ENCODE measurements at places on chromosomes 11 and 22.

- DNase-seq: no peak
These were observed 485.4 kb downstream of the SOX6 start for GRCh38 chr11:15870911-15871310.

DNA sequence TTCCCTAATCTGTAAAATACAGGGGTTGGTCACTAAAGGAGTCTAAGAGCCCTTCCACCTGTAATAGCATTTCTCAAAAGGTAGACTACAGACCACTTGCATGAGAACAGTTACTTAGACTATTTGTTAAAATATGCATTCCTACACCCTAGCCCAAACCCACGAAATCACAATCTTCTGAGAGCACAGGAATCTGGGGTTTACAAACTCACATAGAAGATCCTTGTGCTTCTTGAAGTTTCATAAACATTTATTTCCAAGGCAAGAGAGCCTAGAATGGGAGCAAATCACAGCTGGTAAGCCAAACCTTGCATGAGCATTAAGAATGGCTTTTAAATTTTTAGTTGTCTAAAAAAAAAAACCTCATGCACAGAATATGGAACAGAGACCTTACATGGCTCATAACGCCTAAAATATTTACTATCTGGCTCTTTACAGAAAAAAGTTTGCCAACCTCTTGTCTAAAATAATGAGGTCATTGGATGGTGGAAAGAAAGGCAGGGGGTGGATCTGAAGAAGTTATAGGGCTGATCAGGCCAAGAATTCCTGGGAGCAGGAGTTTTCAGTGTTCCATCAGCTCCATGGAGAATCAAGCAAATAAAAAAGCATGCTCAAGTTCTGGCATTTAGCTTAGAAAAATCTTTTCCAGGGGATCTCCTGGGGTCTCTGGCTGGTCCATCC, 133.4 kb downstream of the CCDC34 start:
- DNase-seq: no peak

GRCh38 chr11:65314501-65315203, at the start of gene CDC42EP2:
TSS of gene CDC42EP2 (plus strand) at chr11:65314866. CDS start at chr11:65320899, 6,033 bp downstream.
- DNase-seq: peak; percentile 75

- DNase-seq: no peak
These were observed 3.6 kb downstream of the BCL9L start for GRCh38 chr11:118921929-118922744.

- peak; percentile 66 for DNase-seq
These were observed 1.1 kb downstream of the TBCEL start for GRCh38 chr11:121024989-121025388.

DNA sequence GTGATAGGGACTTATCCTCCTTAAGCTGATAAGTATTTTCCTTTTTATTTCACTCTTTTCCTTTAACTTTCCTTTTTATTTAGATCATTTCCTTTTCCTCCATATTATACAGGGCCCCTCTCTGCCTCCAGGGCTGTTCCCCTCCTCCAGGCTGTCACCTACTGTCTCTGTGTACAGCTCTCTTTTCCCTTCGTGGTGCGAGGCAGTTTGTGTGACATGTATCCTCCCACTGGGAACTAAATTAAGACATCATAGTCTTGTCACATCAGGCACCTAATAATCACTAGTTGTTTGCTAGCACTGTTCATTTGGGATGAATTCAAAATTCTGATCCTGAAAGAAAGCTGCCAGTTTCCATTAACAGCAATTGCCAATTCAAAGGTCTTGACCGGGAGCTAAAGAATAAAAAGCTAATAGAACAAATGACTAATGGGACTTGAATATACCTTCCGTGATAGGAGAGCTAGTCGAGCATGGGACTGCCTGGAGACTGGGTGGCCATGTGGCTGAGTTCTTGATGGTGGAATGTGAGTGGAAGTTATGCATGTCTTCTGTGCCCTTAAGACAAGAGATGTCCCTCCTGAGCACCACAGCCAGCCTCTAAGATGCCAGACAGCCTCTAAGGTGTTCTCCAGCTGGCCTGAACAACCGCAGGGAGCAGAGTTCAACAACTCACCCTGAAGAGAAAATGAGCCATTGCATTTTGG, 77.7 kb upstream of the LRRC55 start:
- no peak for DNase-seq

GRCh38 chr22:27537501-27537900, 264.1 kb downstream of the MN1 start:
- no peak for DNase-seq

DNA sequence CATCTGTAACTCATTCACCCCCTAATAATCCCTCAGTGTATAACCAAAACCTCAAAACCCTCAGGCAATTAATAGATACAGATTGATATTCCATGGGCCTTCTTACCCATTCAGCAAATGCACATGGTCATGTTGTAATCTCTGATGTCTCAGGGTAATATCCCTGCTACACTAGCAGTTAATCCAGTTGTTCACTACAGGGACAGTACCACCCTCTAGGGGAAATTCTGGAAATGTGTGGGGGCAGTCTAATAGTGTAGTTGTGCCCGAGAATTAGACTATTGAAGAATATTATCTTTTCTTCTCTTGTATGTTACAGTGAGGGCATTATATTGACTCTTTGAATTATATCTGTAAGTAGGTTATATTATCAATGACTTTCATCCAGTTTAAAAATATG, 175.4 kb downstream of the CWF19L2 start:
- DNase-seq: no peak

GRCh38 chr11:66467756-66468155, 1.1 kb downstream of the PELI3 start:
- no peak for DNase-seq

DNA sequence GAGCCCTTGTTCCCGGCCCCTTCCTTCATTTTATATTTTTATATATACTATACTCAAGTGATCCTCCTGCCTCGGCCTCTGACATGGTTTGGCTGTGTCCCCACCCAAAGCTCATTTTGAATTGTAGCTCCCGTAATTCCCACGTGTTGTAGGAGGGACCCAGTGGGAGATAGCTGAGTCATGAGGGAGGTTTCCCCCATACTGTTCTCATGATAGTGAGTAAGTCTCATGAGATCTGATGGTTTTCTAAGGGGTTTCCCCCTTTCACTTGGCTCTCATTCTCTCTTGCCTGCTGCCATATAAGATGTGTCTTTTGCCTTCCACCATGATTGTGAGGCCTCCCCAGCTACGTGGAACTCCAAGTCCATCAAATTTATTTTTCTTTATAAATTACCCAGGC, 7.2 kb upstream of the ZNF280A start:
- DNase-seq: no peak

All from hematopoietic multipotent progenitor cell treated with erythropoietin and hydrocortisone succinate and interleukin-3 and kit ligand, for 15 days (in vitro differentiated cells).